CD14-positive monocyte (primary cell): ENCODE measurements at places on chromosomes 1 and 21.

- DNase-seq, result no peak
Measured at GRCh38 chr1:211132721-211133392, 1.1 kb downstream of the KCNH1 start.

- DNase-seq, result no peak
Measured at GRCh38 chr1:187873126-187873525, 1044.4 kb downstream of the PLA2G4A start.

DNA sequence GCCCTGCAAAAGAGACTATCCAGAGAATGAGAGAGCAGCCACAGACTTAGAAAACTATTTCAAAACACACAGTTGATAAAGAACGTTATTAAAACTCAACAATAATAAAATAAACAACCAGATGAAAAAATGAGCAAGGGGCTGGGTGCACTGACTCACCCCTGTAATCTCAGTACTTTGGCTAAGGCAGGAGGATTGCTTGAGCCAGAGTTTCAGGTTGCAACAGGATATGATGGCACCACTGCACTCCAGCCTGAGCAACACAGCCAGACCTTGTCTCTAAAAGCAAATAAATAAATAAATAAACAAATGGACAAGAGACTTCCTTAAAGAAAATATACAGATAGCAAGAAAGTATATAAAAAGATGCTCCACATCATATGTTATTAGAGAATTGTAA, 144.6 kb downstream of the LRRIQ3 start:
- DNase-seq, result no peak

- no peak for DNase-seq
Measured at GRCh38 chr1:228105996-228106799, 2.9 kb downstream of the MRPL55 start.

DNA sequence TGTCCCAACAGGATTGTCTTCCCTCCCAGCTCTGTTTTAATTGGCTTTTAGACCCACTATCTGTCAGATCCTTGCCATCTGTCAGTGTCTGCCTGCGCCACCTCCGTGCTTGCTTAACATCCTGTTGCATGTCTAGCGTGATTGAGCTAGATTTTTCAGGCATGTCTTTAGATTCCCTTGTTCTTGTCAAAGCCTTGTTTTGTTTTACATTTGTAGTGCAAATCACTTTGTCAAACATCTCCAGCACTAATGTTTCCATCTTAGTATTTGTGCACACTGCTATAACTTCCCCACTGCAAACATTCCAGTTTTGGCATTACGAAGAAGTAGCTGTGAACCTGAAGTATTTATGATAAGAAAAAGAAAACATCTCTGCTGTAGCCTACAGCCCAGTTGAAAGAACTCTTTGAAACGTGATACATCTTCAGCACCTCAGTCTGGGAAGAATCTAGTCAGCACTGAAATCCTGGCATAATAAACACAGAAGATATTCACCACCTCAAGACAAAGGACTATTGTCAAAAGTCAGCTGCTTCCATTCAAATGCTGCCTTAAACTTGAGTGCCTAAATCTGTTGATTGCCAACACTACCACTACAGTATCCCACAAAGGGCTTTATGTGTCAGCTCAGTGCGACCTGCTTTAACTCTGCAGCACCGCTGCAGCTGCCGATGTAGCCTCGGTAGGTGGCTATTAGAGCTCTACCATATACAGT, 105.0 kb downstream of the FNBP1L start:
- DNase-seq, result no peak

DNA sequence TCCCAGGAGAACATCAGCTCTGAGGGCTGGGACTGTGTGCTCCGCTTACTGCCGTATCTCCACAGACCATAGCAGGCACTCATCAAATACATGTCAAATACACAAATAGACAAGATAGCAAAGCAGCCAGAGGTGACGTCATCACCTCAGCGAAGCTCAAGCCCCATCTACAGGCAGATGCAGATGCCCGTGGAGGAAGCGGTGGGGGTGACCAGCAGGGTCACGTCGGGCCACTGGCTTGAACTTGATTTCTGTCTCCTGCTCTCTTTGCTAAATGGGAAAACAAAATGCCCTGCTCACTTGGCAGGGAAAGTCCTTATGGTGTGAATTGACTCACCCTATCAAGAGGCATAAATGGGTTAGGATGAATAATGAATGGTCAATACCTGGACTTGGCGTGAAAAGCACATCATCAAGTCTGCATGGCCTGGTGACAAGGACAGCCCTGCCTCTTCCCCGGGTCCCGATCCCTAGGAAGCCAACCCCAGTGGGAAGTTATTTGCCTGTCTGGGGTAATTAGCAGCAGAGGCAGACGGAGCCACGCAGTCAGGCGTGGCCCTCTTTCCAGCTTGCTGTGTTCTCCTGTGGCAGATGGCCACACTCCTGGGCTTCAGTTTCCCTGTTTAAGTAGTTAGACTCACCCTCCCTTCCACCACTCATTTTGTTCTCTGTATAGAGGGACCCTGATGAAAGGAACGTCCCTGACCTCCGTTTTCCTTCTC, 536.0 kb downstream of the NPHP4 start:
- DNase-seq, result no peak

- DNase-seq, result no peak
Measured at GRCh38 chr1:43991200-43991475, 261 bp upstream of the CCDC24 start.

DNA sequence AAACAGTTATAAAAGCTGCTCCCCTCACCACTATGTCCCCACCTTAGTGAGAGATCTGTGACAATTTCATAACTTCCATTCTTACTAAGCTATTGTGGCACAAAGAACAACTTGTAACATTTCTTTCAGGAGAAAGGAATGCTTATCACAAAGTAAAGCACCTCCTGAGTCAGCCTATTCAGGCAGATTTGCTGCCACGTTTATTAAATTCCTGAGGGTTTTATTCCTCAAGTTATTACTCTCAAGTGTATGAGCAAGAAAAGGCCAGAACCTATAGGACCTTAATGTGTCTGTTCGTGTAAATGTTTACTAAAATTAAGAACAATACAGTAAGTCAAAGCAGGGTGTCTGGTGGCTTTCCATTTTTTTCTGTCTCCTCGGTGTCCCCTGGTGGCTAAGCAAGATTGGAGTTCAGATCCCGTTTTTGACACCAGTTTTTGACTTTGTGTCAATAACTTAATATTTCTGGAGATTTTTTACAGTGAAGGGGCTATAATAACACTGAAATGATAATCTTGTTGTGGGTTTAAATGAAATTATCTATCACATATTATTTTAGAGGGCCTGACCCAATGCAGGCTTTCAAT, 1539.6 kb downstream of the BRINP3 start:
- no peak for DNase-seq

- DNase-seq, result peak; percentile 8
Measured at GRCh38 chr1:83905315-83905907, 93.5 kb downstream of the TTLL7 start.

- DNase-seq, result peak; percentile 10
Measured at GRCh38 chr1:202571719-202572339, 138.4 kb downstream of the SYT2 start.

DNA sequence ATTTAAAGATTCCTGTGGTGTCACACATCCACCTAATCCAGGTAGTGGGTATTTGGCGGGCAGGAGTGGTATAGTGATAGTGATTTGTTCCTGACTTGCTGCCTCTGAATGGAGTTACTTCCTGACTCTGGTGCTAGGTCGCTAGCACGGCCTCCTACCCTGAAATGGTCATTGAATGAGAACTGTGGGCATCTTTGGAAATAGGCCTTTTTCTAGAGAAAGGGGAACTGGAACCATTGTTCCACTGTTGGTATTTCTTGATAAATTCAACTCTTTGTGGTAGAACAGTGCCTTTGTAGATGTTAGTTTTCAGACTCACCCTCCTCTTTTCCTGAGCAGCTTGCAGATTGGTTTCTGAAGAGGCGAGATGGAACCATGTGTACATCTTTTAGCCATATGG, 1.5 kb downstream of the QSOX1 start:
- DNase-seq, result peak; percentile 78

- DNase-seq, result peak; percentile 49
Measured at GRCh38 chr1:19313961-19314882, 2.1 kb downstream of the SLC66A1 start.

- DNase-seq, result no peak
Measured at GRCh38 chr1:41455479-41456332, 28.8 kb downstream of the EDN2 start.

- DNase-seq, result no peak
Measured at GRCh38 chr1:176195547-176195946, 11.5 kb downstream of the COP1 start.
